ENCODE measurements at places on chromosomes 16 and 17. TPM values are rescaled to one million over a fixed set of nuclear protein-coding genes. Genes with fewer than 3 reads are reported as not detected.

The TBC1D28 gene
- total RNA-seq = not detected

The PRAC1 gene
- not detected for total RNA-seq

The FLII gene
- total RNA-seq = 397 TPM

The FAM83G gene
- total RNA-seq = 11.1 TPM

The DRC3 gene
- 1.6 TPM for total RNA-seq

The CLEC18B gene
- total RNA-seq = 0.49 TPM

The KCNJ12 gene
- 0.51 TPM for total RNA-seq

The HOXB2 gene
- total RNA-seq = 23.3 TPM

The SMIM5 gene
- not detected for total RNA-seq

The TMC5 gene
- total RNA-seq = not detected

The CTCF gene
- 40.7 TPM for total RNA-seq

The FBXL16 gene
- 0.22 TPM for total RNA-seq

The KRTAP9-3 gene
- total RNA-seq = not detected

The SP6 gene
- 1.3 TPM for total RNA-seq

The ALOX15B gene
- total RNA-seq = not detected

The DYNLRB2 gene
- total RNA-seq = not detected

The BRICD5 gene
- total RNA-seq = 8.4 TPM

The GRB7 gene
- not detected for total RNA-seq

The KRTAP2-2 gene
- total RNA-seq = not detected
